ENCODE measurements at places on chromosomes 3 and 15.

GRCh38 chr15:45180201-45180600 is 7.6 kb downstream of the SHF start:
- peak; percentile 59 for DNase-seq

GRCh38 chr3:16865335-16865734 is 19.4 kb upstream of the PLCL2 start:
- DNase-seq = peak; percentile 62

DNA sequence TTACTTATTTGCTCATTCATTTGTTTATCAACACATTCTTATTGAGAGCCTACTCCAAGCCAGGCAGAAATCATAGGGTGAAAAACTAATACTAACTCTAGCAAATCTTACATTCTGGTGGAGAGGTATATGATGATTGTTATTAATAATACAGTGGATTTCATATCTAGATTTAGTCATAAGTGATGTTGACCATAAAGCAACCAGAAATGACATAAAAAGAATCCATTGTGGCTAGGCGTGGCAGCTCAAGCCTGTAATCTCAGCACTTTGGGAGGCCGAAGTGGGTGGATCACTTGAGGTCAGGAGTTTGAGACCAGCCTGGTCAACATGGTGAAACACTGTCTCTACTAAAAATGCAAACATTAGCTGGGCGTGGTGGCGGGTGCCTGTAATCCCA is 26.2 kb upstream of the IL20RB start:
- no peak for DNase-seq

GRCh38 chr3:65146179-65146578 is 458.4 kb upstream of the ADAMTS9 start:
- peak; percentile 67 for DNase-seq

- peak; percentile 51 for DNase-seq
Observed at GRCh38 chr3:64502284-64502683, 185.5 kb downstream of the ADAMTS9 start.

DNA sequence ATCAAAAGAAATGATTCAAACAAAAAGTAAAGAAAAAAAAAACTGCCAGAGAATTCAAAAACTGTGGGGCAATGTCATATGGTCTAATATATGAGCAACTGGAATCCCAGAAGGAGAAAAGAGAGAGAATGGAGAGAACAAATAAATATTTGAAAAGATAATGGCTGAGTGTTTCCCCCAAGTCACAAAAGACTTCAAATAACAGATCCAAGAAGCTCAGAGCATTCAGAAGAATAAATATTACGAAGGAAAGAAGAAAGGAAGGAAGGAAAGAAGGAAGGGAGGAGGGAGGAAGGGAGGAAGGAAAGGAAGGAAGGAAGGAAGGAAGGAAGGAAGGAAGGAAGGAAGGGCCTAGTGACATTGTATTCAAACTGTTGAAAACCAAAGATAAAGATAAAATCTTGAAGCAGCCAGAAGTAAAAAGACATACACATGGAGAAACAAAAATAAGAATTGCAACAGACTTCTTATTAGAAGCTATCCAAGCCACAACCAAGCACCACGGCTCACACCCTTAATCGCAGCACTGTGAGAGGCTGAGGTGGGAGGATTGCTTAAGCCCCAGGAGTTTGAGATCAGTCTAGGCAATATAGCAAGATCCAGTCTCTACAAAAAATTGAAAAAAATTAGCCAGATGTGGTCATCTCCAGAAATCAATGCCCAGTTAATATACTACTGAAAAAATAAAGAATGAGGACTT is 118.9 kb upstream of the IGSF10 start:
- DNase-seq = peak; percentile 73

- DNase-seq = no peak
Observed at GRCh38 chr3:172536505-172536904, 13.3 kb upstream of the TNFSF10 start.

DNA sequence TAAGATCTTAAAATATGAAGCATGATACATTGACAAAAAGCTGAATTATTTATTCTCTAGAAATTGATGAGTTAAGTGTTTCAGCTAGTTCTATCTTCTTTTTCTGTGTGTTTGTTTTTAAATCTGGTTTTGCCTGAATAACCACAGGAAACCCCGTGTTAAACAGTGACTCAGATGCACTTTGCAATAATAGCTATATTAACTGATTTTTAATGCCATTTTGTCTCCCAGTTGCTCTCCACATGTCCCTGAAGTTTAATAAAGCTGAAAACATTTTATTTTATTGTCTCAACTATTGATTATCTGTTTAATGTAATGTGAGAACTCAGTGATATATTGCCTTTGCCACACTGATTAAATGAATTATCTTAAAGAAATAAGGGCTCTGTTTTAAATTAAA is 42.8 kb upstream of the ROBO1 start:
- DNase-seq = no peak

- no peak for DNase-seq
Observed at GRCh38 chr15:75037685-75038084, 14.3 kb downstream of the PPCDC start.

- DNase-seq = no peak
Observed at GRCh38 chr3:195191580-195191979, 79.4 kb downstream of the XXYLT1 start.

- no peak for DNase-seq
Observed at GRCh38 chr3:183966361-183966791, 51.3 kb downstream of the ABCC5 start.

DNA sequence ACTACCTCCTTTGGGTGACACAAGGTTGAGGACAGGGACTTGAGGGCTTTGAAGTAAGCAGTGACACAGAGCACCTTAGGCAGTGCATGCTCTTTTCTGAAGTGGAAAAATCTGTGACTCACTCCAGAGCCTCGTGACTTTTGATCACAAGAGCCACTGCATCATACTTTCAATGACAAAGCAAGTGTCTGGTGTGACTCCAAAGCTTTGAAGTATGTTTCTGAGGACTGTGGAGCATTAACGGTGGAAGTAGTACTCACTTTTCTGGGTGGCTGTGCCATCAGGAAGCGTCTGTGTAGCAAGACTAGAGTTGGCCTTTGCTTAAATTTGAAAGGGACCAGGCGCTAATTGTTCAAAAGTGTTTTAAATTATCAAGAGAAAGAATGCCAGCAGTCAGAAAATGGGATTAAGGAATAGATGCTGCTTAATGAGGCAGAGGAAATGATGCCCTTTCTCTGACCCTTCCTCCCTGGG is 210.7 kb upstream of the TRIM42 start:
- peak; percentile 57 for DNase-seq

GRCh38 chr3:187974871-187975271 is 179.1 kb upstream of the LPP start:
- no peak for DNase-seq

DNA sequence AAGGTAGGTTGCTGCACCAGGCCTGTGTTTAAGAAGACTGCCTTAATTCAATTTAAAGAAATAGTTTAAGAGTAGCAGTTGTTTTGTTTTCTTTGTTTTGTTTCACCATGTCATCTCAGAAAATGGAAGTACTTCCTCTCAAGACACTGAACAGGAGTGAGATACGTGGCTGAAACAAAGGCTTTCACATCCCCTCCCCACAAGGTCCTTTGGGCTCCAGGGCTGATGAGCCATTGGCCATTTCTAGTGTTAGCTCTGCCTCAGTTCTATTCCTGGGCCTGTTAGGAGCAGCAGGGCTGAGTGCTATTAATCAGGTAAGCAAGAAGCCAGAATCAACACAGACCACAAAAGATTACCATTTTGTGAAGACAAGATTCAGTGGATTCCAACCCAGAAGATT is 132.8 kb downstream of the KCNAB1 start:
- no peak for DNase-seq

DNA sequence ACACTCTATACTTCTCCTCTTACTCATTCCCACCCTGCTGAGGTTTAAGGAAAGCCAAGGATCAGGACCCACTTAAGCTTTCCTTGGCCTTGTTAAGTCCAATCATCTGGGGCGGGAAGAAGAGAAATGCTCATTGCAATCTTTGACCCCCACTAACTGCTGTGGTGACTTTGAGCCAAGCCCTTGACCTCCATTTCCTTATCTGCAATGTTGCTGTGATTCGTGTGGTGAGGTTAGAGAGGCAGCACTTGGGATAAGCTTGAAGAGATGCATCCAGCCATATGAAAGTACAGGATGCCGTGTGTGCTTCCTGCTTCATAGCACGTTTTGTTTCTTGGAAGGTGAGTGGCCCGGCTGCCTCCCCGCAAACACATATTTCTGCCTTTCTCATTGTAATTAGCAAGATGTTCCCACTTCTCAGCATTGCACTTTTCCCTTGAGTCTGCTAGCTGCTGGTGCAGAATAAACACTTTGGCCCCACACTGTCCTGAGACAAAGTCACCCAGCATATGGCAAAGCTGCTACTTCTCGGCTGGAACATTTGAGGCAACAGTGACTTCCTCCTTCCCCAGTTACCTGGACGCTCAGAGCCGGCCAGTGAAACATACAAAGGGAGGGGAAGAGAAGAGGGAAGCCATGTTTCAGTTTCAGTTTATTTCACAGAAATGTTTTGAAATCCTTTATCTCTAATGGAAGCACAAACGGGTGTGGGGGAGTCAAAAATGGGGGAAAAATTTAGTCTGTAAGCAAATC is 10.5 kb upstream of the NUDT16 start:
- DNase-seq = no peak

DNA sequence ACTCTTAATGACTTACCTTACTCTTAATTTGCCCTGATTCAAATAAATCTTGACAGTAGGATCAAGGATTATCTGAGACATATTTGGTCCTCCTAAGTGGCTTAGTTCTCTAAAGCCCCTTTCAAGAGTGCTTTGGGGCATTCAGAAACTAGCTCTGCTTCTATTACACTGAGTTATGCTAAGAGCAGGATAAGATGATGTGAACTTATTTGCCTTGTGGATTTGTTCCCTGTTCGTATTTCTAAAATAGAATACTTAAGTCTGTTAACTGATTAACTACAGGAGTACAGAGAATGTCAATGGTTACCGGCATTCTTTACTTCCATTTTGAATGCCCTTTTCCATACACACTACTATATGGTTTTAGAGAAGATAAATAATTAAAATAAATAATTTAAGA is 14.8 kb upstream of the FRMD4B start:
- DNase-seq = no peak

- no peak for DNase-seq
Observed at GRCh38 chr3:112767177-112767576, 79.5 kb downstream of the CD200R1L start.

- peak; percentile 41 for DNase-seq
Observed at GRCh38 chr3:11059090-11059798, 66.7 kb downstream of the SLC6A1 start.

DNA sequence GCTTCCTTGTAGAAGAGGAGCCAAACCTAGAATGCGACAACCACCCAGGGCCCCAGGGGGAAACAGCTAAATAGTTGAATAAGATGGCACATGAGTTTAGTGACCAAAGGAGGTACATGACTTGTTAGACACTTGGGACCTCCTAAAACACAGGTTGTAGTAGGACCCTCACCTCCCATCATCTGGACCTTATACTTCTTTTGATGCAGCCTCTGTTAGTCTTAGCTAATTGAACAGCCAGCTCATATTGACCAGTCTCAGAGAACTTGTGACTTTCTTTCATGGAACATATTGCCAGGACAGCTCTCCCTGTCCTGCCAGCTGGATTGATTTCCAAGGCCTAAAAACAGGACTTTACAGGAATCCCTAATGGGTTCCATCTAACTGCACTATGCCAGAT is 45.0 kb downstream of the SPSB4 start:
- no peak for DNase-seq

- DNase-seq = peak; percentile 5
Observed at GRCh38 chr3:57512166-57512565, 32.0 kb downstream of the DNAH12 start.

DNA sequence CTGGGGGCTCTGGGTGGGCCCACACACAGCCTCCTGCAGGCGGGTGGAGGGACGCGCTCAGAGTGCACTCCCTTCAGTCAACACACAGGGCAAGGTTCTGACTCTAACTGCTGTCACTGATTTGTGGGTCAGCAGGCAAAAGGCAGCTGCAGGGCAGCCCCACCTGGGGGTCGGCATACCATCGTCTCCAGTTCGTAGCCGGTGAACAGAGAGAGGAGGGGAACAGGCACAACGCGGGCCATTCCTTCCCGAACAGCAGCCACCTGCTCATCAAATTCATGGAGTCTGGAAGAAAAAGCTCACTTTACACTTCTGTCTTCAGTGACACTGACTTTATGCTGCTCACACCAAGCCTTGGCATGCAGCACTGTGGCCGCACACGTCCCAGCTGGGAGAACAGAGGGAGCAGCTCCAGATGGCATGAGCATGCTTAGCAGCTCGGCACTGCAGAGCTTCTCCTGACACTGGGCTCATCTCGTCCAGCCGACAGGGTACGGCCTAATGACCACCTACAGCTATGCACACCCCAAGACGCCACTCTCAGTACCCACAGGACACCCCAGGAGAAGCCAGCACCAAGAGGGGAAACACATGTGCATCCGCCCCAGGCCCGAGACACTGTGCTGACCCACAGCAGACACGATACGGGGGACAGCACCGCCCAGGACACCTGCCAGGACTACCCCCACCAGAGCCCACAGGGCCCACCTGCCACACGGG is 14.4 kb upstream of the OCA2 start:
- no peak for DNase-seq

DNA sequence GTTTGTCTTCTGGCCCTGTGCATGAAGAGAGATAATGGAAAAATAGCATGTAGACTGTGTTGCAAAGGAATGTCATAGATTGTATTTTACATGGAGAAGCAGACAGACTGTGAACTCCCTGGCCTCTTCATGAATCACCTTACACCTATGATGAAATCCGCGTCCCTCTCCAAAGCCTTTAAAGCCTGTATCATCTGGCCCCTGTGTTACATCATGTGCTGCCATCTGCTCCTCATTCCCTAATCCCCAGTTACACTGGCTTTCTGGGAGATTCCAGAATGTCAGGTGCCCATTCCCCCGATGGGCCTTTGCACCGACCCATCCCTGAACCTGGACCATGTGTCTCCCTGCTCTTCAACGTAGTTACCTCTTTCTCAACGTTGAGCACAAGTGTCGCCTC is 190.8 kb downstream of the ADAMTSL3 start:
- no peak for DNase-seq

DNA sequence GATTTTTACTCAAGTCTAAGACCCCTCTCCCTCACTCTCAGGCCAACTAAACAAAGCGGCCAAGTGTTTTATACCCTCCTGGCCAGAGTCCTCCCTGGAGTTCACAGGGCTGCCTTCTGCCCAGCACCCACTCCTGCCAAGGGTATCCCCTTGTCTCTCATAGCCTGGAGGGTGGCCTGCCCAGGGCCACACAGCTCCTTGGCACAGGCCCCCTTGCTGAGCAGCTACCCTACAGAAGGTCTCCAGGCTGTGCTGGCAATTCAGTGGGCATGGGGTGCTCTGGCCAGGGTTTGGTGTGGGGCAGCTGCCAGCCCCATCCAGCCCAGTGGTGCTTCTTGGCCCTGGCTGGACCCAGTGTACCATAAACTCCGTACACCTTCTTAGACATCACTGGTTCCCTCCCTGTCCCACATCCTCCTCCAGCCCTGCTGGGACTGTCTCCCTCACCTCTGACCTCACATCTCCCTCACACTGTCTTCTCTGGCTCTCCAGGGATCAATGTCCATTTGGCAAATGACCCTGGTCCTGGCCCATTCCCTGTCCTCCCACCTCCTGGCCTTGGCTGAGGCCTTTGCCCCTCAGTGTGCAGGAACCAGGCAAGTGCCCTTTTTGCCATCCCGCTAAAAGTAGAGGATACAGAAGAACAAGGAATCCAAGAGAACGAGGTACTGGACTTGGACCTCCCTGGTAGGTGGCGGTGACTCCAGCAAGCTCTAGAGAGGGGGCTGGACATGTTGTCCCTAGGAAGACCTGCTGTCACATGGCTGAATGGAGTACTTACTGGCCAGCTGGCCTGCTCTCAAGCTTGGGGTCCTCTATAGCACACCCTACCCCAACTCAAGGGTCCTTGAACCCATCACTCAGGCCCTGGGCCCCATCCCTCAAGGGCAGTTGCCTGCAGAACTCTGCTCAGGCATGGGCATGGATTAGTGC is 50.0 kb upstream of the TRPM1 start:
- no peak for DNase-seq

Data from astrocyte (in vitro differentiated cells and primary cell).